Activated naive CD8-positive, alpha-beta T cell treated with anti-CD3 and anti-CD28 coated beads for 36 hours (primary cell): ENCODE measurements at places on chromosomes 3 and 15. TPM values are rescaled to one million over a fixed set of nuclear protein-coding genes. Genes with fewer than 3 reads are reported as not detected.

TMEM212 gene
- total RNA-seq = not detected

DNA sequence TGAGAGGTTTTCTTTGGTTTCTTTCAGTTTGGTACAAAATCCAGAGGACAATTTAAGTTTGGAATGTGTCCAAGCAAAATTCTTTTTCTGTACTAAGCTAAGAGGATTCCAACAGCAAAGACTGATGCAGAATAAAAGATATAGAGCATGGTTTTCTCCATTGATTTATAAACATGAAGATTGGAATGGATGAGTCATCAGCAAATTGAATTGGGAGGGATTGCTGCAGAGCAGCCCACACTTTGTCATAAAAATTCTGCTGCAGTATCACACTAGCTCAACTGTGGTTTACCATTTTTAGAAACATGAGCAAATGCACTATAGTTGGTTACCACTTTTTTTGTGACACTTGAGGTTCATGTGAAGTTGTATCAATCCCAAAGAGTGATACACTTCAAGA is 16.1 kb upstream of the LARP6 start:
- H3K4me1 ChIP-seq = no peaks in the 10 kb centered on the region
- H3K36me3 ChIP-seq = no peaks in the 10 kb centered on the region
- H3K27me3 ChIP-seq = peaks cover 21% of the 10 kb centered on the region
- H3K27ac ChIP-seq = no peak overlapping the region

GRCh38 chr3:6640907-6641306 is 220.0 kb upstream of the GRM7 start:
- no peak for DNase-seq
- H3K4me1 ChIP-seq = no peaks in the 10 kb centered on the region
- no peak overlapping the region for H3K27ac ChIP-seq
- H3K4me3 ChIP-seq = no peak overlapping the region

DNA sequence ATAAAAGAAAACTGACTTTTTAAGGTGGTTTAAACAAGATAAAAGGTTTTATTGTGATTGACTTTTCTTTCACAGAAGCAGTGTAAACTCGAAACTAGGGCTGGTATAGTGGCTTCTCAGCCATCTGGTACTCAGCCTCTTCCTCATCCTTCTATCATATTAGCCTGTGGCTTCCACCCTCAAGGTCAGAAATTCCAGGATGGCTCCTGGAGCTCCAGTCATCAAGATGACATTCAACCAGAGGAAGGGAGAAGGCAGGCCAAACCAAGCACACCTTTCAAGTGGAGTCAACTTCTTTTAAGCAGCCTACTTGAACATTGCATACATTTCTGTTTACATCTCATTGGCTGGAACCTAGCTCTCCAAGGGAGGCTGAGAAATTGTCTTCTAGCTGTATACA is 1.3 kb upstream of the MESD start:
- no peak overlapping the region for H3K27ac ChIP-seq
- H3K4me3 ChIP-seq = no peak overlapping the region
- DNase-seq = no peak
- peaks cover 20% of the 10 kb centered on the region for H3K36me3 ChIP-seq
- H3K27me3 ChIP-seq = peaks cover 3% of the 10 kb centered on the region

DNA sequence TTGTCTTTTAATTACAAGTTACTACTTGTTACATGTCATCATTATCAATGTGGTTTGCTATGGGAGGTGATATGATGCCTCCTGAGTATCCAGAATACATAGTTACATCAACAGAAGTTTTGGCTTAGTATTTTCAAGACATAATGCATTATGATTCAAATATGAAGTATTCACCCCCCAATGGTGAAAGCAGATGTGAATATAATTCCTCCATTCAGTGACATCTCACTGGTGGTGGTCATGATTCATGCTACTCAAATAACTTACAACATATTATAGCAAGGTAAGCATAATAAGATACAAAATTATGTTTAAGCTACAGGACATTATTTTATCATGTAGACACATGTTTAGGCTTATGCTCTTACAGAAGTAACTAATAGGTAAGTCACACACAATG is 34.9 kb upstream of the TTBK2 start:
- DNase-seq = no peak
- peaks cover 7% of the 10 kb centered on the region for H3K4me1 ChIP-seq
- no peak overlapping the region for H3K27ac ChIP-seq
- H3K36me3 ChIP-seq = peaks cover 44% of the 10 kb centered on the region
- H3K4me3 ChIP-seq = no peak overlapping the region

- H3K27me3 ChIP-seq = no peaks in the 10 kb centered on the region
- H3K27ac ChIP-seq = no peak overlapping the region
- DNase-seq = no peak
- H3K4me1 ChIP-seq = no peaks in the 10 kb centered on the region
- H3K4me3 ChIP-seq = no peak overlapping the region
Observed at GRCh38 chr3:118400886-118401285, 633.8 kb downstream of the IGSF11 start.

DNA sequence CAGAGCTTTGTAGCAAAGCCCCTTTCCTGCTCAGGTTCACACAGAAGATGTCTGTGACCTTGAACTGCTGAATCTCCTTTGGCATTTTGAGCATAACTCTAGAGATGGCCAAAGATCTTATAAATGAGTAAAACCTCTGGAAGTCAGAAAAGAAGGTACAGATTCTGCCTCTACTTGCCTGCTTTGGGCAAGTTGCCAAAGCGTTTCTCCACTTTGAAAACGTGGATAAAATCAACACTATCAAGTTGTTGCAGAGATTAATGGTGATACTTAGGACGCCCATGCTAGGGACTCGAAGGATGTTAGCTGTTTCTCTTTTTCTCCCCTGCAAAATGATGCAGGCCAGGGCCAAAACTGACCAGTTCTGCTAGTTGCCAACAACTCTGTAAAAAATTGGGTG is 68.0 kb upstream of the CMTM7 start:
- H3K27me3 ChIP-seq = no peaks in the 10 kb centered on the region
- H3K36me3 ChIP-seq = peaks cover 2% of the 10 kb centered on the region
- H3K27ac ChIP-seq = no peak overlapping the region
- no peak overlapping the region for H3K4me3 ChIP-seq

- peak overlapping the region; percentile 33 for H3K4me3 ChIP-seq
- H3K27me3 ChIP-seq = peaks cover 33% of the 10 kb centered on the region
- H3K4me1 ChIP-seq = no peaks in the 10 kb centered on the region
- peak; percentile 48 for DNase-seq
Observed at GRCh38 chr3:51955893-51956770, 951 bp downstream of the GPR62 start.
